GM12891 (cell line): ENCODE measurements at places on chromosomes 6 and 20.

DNA sequence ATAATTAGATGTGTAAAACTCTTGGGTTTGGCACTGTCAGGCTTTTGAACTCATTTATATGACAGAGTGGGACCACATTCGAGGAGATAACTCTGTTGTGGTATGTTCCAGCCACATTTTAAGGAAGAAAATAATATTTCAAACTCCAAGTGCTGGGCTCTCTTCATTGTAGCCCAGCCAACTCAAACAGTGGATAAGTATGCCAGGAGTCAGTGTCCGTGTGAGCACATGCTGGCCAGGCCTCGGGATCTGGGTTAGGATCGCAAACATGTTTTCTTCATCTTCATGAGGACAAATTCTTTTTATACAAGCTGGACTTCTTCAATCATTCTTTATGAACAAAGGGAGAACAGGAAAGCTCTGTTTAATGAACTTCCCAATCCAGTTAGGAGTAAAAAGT is 497.5 kb downstream of the MAFB start:
- DNase-seq, result no peak

DNA sequence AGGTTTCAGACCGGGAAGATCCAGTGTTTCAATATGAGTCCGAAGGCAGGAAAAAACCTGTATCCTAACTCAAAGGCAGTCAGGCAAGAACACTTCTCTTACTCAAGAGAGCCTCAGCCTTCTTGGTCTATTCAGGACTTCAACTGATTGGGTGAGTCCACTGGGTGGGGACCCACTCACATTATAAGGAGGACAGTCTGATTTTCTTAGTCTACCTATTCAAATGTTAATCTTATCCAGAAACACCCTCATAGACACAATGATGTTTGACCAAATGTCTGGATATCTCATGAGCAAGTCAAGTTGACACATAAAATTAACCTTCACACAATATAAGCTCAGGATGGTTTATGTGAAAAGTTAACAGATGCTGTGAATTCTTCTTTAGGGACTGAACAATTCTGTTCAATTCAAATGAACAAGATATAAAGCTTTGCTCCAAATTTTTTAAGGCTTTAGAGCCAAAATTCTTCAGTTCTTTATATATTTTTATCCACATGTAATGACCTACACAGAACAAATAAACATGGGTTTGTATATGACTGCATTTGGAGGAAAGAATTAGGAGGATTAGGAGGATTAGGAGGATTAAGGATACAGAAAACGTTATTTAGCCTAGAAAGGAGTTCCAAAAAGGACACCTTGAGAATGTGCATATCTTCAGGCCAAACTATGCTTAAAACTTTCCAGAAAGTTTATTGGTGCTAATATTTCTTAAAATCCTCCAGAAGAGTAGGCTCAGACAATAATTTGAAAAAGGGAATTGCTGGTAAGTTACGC is 35.3 kb upstream of the LAMA2 start:
- no peak for DNase-seq

DNA sequence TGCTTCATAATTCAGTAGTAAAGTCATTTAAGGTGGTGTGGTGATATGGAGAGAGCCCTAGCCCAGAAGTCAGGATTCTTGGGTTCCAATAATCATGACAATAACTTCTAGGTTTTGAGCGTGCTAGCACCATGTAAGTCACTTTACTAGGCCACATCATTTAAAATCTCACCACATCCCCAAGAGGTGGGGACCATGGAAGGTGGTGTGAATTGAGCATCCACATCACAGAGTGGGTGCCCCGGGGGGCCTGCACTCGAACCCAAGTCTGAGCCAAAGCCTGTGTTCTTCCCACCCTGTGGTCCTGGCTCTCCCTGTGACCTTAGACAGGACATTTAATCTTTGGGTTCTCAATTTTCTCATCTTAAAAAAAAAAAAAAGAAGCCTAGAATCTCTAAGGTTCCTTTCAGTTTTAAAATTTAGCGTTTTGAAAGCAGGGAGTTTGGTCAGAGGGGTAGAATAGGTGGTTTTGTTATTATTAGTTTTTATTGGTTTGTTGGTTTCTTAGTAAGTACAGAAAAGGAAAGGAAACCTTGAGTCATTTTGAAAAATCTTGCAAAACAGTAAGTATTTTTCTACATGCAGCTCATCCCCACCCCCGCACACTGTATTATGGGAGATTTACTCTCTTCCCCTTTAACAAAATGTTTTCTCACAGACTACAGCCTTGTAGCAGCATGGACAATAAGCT is 26.4 kb downstream of the ARMC2 start:
- peak; percentile 14 for DNase-seq

- no peak for DNase-seq
Observed at GRCh38 chr6:8446391-8446790, 11.0 kb upstream of the SLC35B3 start.

- no peak for DNase-seq
Observed at GRCh38 chr20:19851861-19852260, 93.8 kb downstream of the RIN2 start.

DNA sequence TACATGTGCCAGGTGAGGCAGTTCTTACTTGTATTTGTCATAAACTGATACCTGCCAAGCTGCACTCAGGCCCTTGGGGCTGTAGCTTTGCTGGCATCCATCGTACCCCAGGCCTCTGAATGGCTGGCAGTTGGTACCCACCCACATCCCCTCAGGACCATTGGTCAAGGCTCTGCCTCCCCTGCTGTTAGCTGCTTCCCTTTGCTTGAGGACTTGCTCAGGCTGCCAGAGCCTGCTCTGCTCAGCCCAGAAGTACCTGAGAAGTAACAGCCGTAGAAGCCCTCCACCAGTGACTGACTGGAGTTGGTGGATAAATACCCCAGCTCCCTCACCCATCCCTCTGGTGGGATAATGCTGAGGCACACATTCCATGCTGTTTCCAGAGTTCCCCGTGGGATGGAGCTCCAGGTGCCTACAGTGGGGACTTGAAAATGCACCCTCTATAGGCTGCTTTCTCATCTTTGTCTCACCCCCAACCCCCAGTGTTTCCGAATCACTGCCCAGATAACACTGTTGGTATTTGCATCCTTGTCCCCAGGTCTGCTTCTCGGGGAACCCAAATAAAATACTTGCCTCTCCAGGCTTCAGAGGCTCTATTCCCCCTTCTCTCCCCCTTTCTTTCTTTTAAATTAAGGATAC is 7.3 kb downstream of the EBF4 start:
- DNase-seq, result no peak

- DNase-seq, result no peak
Observed at GRCh38 chr20:62944746-62945145, 6.8 kb downstream of the GID8 start.

- no peak for DNase-seq
Observed at GRCh38 chr6:74366634-74367033, 670.6 kb downstream of the CD109 start.

- no peak for DNase-seq
Observed at GRCh38 chr6:105326833-105327770, 75.8 kb downstream of the PREP start.

- no peak for DNase-seq
Observed at GRCh38 chr20:48194583-48194982, 409.3 kb upstream of the SULF2 start.

- DNase-seq, result no peak
Observed at GRCh38 chr20:57439432-57439831, 48.2 kb downstream of the RBM38 start.

DNA sequence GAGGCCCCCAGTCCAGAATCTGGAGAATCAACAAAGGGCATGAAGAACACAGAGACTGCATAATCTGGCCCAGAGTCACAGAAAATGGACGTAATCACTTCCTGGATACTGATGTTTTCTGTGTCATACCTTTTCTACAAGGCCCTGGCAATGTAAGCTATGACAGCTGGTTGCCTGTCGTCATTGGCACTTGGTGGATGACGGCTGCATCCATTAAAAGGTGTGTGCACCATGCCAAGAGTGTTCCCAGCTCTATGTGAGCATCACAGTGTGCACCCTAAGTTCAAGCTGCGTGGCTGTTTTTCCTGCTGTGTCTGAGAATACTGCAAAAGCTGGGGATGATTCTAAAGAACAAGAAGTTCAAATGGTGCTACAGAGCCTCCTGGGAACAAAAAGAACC is 275.2 kb upstream of the CNR1 start:
- DNase-seq, result no peak

DNA sequence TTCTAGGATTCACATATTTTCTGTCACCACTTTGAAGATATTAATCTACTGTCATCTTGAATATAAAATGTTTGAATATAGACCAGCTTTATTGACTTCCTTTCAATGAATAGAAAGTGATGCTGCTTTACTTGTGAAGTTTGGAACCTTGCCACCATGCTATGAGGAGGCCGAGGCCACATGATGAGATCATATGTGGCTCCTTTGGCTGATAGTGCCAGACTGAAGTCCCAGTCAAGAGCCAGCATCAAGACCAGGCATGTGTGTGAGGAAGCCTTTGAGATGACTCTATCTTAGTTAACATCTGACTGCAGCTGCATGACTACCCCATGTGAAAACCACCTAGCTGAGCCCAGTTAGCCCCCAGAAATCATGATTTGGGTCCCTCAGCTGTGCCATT is 169.5 kb downstream of the OTOR start:
- DNase-seq, result no peak

- no peak for DNase-seq
Observed at GRCh38 chr6:51369485-51369884, 550.8 kb downstream of the TFAP2B start.

DNA sequence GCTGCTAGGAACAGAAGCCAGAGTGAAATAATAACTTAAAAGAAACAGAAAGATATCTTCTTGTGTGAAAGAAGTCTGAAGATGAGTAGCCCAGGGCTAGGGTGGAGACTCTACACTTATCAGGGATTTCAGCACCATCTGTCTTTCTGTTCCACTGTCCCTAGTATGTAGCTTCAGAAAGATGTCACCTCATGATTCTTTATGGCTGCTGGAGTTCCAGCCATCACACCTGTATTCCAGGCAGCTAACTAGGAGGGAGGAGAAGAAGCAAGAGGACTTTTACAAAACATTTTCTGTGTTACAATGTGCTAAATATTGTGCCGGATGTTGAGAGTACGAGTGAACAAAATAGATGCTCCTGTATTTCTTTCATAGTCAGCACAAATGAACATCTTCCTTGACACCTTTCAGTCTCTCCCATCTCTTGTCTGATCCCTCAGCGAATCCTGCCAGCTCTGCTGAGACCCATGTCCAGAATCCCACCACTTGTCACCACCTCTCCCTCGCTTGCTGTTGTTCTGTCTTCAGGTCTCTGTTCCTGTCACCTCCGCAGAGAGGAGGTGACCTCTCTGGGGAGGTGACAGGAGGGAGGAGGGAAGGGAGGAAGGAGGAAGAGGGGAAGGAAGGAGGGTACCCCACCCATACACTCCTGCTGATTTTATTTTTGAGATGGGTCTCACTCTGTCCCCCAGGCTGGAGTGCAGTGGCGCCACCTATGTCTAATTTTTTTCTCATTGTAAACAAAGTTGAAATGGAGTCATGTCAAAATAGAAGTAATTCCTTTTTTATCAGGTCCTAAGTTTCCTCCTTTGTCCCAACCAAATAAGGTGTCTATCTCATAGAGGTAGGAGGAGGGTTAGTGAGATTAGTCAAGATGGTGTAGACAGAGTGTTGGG is 188.9 kb downstream of the TFAP2C start:
- no peak for DNase-seq

DNA sequence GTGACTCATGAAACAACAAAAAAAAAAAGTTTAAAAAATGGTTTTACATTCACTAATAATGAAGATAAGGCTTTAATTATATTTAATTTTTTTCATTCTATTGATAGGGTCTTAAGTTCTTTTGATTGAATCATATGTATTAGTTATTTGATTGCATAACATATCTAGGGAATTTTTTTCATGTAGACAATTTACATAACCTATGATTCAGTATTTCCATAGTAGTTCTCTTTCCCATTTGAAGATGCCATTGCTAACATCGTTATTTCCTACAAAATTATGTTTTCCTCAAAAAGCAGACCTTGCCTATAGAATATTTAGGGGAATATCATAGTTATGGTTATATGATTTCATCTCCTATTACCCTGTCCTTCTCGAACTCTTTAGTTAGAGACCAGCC is 463.4 kb downstream of the TFAP2B start:
- no peak for DNase-seq

DNA sequence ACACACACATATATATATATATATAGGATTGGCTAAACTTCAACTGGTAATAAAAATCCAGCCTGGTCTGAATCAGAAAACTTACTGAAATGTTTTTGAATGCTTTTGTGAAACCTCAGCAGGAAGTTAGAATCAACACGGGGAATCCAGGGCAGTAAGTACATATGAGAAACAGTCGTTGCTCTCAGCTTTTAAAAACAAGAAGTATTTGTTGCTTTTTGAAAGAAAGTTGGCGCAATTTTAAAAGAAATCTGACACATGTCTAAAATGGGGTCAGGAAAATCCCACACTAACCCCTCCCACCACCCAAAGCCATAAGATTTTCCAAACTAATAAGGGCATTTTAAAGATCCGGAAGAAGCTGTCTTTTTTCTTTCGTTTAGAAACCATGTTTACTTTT is 11.5 kb upstream of the CCDC170 start:
- DNase-seq, result no peak

GRCh38 chr6:149031859-149032598 is 285.2 kb downstream of the UST start:
- no peak for DNase-seq

- no peak for DNase-seq
Observed at GRCh38 chr20:10498200-10498599, 63.1 kb downstream of the SLX4IP start.

GRCh38 chr20:23628402-23629016 is 9.2 kb downstream of the CST3 start:
- DNase-seq, result no peak

GRCh38 chr6:158570681-158570962 is 10.7 kb downstream of the TMEM181 start:
- DNase-seq, result no peak

GRCh38 chr6:90105506-90106170 is 191.0 kb downstream of the BACH2 start:
- no peak for DNase-seq

DNA sequence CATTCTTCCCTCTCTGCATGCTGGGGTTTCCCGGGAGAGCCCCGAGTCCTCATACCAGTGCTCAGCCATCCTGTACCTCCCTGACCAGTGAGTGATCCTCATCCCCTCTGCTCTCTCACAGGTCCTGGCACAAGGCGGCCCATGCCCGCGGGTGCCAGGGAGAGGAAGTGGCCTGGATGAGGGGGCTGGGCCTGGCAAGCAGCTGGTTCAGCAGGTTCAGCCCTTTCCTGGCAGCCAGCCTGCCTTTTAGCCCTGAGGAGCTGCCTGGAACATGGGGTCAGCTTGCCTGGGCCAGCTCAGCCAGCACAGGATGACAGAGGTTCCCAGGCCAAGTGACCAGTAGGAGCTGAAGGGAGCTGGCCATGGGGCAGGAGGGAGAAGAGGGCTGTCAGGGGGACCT is 10.9 kb downstream of the MOCS1 start:
- no peak for DNase-seq

GRCh38 chr6:9316831-9317230 is 881.5 kb upstream of the SLC35B3 start:
- no peak for DNase-seq

DNA sequence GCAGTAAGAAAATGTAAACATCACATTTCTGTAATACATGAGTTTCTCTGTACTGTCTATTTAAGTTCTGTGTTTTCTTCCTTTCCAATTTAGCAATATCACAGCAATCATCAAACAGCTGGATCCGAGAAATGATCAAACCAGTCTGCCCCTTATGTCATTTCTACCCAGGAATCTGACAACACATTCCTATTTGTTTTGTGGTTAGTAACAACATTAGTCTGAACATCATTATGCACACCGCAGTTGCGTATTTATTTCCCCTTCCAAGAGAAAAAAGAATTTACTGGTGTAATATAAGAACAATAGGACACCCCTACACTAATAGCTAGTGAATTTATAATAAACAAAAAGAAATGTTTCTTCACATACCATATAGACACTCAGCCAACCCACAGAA is 179.5 kb downstream of the BTBD9 start:
- no peak for DNase-seq

GRCh38 chr6:156909212-156910010 is 132.2 kb downstream of the ARID1B start:
- no peak for DNase-seq
